ENCODE measurements at places on chromosomes 6 and 20.

- no peak for DNase-seq
Observed at GRCh38 chr6:37889486-37889885, 70.0 kb downstream of the ZFAND3 start.

DNA sequence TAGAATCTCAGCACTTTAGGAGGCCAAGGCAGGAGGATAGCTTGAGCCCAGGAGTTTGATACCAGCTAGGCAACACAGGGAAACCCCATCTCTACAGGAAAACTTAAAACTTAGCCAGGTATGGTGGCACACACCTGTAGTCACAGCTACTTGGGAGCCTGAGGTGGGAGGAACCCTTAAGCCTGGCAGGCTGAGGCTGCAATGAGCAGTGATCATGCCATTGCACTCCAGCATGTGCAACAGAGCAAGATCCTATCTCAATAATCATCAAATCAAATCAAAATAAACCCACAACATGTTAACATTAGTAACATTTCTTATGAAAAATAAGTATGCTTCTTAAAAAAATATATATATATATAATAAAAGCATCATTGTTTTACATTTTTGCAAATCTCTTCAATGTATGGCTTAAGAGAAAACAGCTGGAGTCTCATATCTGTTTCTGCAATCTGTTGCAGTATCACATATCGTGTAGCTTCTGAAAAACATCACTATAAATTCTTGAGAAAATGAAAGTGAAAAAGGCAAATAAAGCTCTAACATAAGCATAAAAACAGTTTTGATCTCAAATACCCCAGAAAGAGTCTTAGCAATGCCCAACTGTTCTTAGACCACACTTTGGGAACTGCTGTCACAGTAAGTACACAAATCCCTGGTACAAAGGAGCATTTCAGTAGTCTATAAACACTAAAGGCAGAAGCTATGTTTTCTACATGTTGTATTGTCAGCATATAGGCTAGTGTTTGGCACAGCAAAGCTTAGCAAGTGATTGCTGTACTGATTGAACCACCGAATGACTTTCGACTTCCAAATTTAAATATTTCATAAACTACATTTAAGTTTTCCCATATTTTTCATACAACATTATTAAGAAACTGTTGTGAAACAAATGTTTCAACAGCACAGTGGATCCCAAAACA is 8.0 kb downstream of the MMUT start:
- no peak for DNase-seq

DNA sequence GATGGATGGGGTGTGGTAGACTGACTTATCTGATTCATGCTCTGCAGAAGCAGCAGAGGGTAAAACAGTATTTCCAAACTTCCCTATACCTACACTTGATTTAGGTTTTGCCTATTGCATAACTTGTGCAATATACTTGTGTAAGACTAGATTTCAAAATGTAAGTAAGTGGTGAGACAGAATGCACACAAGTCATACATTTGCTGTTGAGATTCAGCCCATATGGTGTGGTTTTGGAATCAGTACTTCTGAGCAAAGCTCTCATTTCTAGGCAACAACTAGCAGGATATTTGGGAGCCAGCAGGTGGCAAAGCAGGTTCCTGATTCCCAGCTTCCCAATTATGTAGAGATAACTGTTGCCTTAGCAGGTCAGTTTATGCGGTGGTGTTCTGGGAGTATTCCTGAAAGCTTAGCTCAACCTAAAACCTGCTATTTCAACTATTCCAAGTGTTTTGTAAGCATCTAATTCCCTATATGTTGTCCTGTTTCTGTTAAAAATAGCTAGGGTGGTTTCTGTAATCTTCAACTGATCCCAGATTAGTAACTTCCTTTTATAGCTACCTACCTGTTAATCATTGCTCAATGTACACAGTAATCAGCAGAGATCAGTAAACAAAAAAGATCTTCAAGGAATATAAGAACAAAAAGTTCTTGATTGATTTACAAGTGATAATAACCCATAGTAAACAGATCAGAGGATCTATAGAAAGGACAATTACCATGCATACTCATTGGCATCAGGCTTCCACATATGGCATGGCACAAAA is 8.5 kb upstream of the FABP7 start:
- DNase-seq: no peak

GRCh38 chr6:162076816-162077215 is 650.8 kb downstream of the PRKN start:
- DNase-seq: no peak

DNA sequence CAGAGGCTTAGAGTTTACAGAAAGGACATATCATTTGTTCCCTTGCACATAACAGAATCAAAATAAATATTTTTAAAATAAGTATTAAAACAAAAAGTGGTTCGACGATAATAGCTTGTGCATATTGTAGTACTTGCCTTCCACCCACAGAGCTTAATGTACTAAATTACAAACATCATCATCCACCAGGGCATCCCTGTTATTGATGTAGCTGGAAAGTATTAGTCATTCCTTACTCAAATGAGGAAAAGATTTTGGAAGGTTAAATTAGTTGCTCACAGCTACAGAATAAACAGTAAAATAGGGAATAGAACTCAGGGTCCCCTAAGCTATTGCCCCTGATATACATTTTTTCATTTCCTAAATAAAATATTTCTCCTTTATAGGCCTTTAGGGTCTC is 150.3 kb downstream of the PTPRK start:
- no peak for DNase-seq

DNA sequence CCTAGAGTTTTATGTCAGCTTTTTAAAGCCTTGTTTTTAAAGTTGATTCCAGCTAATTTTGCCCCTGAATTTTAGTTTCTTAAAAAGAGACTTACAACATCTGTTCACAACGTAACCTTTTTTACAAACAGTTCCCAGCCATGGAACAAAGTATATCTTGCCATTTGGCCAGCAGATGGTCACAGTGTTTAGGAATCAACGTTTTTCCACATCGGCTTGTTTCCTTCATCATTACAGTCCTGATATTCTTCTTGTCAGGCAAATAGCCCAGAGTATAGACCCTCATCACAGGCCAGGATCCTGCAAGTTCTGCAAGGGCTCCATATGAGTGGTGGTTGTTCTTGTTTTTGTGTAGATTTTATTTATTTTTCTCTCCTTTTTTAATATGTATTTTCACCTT is 341.7 kb upstream of the HTR1E start:
- DNase-seq: no peak

- DNase-seq: no peak
Observed at GRCh38 chr6:85551264-85551663, 42.4 kb downstream of the SNX14 start.

DNA sequence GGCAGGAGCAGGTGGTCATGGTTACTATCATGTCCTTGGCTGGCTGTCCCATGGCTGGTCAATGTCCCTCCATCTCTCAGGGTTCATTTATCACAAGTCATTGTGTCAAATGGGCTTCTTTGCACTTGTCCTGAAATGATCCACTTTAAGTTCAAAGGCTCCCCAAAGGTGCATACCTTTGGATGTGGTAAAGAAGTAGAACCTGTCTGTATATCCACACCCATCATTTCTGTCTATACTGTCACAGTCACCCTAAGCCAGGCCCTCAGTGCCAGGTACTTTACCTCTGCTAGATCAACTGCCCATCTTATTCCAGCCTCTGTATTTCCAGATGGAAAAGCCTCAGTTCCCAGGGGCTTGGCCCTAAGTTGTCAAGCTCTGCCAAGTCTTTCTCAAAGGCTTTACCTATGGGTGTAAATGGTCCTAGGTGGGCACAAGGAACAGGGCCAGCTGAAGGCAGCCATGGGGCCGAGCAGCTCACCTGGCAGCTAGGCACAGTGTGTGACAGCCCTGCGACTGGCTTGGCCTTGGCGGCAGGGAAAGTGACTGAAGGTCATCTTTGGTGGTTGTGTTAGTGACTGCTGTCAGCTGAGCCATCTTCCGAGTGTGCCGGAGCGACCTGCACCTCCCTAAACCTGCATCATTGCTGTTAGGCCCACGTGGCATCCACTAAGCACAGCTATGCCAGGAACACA is 198.4 kb downstream of the SYNDIG1 start:
- no peak for DNase-seq

- peak; percentile 53 for DNase-seq
Observed at GRCh38 chr20:846894-847278, 13.4 kb downstream of the FAM110A start.

- DNase-seq: no peak
Observed at GRCh38 chr20:60202046-60202445, 243.8 kb downstream of the CDH26 start.

GRCh38 chr6:169663468-169663867 is 38.4 kb downstream of the WDR27 start:
- DNase-seq: no peak

DNA sequence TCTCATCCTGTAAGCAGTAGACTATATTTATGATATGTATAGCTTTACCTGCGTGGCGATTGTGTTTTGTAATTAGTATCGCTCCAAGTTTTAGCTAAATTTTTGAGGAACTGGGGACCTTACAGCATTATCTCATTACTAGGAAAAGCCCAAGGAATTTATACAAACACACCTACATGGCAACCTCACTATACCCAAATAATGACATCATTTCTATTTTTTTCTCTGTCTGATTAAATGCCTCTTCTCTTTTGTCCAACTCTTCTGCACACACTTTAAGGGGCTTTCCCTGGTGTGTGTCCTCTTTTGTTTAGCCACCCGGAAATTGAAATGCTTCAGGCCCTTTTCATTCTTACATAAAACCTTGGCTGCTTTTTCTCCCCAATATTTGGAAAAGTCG is 82.9 kb upstream of the EXOC2 start:
- no peak for DNase-seq

DNA sequence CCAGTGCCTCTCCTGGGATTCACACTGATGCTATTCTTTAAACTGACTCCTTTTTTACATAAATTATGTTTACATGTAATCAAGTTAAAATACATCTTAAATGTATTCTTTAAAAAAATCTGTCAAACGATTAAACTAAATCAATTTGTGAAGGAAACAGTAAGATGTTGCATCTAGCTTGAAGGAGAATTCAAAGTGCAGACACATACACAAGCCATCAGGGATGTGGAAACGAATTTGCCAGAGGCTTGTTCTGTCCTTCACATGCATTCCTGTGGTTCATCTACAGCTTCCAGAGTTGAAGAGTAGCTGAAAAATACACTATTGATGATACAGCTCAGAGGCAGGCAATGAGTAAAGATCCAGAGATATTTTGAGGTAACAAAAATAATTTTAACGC is 7.3 kb upstream of the BPIFB3 start:
- DNase-seq: no peak

DNA sequence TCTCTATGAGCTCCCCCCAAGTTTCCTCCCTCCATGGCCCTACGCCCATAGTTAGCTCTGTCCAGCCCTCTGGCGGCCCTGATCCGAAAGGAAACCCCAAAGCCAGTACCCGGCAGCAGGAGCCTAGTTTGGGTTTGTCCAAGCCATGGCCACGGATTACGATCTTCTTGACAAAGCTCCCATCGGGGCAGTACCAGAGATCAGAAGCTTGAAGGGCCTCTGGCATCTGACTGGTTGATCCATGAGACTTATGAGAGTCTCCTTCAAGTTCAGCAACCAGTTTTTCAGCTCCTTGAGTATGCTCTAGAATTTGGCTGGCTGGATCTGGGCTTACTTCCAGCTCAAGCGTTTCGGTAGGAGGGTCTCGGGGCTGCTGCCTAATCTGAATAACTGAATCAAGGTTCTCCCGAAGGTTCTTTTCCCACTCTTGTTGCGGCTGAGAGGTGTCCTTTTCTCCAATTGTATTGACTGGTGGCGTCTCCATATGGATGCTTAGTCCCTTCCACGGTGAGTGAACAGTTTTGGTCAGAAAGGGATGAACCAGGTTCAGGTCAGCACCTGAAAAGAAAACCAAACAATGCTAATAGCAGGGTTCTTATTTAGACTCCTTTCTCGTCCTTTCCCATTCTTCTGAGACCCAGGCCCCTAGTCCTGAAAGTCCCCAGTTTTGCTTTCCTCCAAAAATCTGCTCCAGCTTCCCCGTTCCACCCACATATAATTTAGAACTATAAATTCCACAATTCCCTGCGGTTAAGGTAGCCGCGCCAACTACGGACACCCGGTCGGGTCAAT is 595 bp downstream of the FKBPL start:
- no peak for DNase-seq

GRCh38 chr6:119887666-119888065 is 538.1 kb upstream of the MAN1A1 start:
- no peak for DNase-seq

DNA sequence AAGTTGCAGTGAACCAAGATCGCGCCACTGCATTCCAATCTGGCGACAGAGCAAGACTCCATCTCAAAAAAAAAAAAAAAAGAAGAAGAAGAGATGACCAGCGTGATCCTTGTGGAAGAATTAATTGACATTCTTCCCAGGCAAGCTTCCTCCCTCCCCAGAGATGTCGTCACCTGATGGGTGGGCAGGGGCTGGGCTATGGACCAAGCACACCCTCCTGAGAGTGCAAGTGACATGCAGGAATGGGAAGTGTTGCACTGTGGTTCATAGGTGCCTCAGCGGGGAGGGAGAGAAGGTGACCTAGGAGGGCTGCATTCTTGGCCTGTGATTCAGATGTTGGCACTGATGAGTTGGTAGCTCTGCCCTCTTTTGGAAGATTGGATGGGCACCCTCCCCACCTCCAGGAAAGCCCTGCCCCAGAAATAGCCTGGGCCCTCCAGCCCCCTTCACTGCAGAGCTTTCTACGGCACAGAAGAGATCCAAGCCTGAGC is 37.8 kb downstream of the TAF8 start:
- no peak for DNase-seq

- no peak for DNase-seq
Observed at GRCh38 chr6:37792457-37793033, 27.0 kb upstream of the ZFAND3 start.

DNA sequence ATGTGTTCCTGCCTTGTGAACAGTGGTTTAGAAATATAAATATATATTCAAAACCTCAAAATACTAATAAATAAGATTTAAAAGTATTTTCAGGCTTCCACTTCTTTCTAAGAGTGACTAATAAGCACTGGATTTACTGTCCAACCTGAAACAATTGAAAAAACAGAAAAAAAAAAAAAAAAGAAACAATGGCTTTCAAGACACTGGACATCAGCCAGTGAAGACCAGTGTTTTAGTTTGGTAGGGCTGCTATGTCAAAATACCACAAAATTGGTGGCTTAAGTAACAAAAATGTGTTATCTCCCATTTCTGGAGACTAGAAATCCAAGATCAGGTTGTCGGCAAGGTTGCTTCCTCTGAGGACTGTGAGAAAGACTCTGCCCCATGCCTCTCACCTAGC is 101.4 kb upstream of the PDE7B start:
- DNase-seq: no peak

GRCh38 chr20:30812739-30813411 is 444.6 kb upstream of the DEFB115 start:
- no peak for DNase-seq

DNA sequence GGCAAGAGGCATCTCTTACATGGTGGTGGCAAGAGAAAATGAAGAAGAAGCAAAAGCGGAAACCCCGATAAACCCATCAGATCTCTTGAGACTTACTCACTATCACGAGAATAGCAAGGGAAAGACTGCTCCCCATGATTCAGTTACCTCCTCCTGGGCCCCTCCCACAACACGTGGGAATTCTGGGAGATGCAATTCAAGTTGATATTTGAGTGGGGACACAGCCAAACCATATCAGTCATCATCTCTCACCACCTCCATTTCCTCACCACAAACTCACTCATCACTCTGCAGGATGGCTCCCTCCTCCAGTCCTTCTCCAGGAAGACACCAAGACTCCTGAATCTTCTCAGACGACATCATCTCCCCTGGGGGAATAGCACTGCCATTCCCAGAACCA is 25.8 kb upstream of the SLC16A10 start:
- DNase-seq: no peak

Data from naive thymus-derived CD4-positive, alpha-beta T cell (primary cell).